Coronary artery (tissue), 2 donors: ENCODE measurements at places on chromosomes 6 and 20.
A peak's percentile ranks its signal among the peaks of the same experiment; 100 is the strongest.

- DNase-seq: no peak
These were observed 29.2 kb downstream of the MBOAT1 start for GRCh38 chr6:20182926-20183521.

- no peak for DNase-seq
These were observed 134.3 kb downstream of the KIF6 start for GRCh38 chr6:39590871-39591393.

DNA sequence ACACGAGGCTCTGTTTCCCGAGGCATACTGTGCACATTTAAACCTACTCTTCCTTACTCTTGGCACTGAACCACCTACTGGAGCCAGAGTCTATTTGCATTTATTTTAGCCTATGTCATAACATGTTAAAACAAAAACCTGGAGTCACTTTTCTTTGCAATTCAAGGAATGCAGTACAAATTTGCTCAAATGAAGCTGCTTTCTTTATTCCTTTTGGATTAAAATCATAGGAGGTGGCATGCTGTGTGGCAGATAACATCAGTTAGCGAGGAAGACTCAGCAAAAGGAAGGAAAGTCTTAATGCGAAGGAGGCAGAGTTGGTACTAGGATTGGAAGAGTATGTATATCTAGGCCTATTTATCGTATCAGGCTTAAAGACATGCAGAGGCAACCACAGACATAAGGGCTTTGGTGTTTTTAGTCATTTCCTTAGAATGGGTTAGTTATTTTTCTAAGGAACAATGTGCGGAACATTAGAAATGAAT lies 92.9 kb downstream of the SAMD3 start:
- no peak for DNase-seq

DNA sequence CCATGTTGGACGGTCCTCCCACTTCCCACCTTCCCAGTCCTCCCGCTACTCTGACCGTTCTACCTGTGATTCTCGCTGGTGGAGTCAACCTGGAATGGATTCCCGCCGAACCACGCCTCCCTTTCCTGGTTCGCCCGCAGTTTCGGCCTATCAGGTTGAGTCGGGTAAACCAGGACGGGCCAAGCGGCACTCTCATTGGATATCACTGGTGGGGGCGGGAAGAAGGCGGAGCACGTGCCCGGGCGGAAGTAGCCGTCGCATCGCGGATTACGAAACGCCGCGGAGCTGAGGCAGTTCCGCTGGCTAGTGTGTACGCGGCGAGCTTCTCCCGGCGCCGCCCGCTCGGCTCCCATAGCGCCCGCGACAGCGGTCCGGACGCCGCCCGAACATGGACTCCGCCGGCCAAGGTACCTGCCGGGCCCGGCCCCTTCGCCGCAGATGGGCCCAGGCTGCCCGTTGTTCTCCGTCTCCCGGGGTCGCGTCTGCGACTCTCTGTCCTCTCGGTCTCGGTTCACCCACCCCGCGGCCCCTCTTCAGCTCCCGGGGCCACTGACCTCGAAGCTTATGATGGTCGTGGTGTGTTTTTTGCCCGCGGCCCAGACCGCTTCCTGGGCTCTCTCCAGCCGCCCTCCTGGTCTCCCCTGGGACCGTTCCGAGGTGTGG lies at the start of gene TPD52L2:
Gene TPD52L2, plus strand, starts transcription at position 293 of the 663 bp plus-strand sequence. Its CDS starts 96 bp downstream, at position 389.
- peak; percentile 99 for DNase-seq

DNA sequence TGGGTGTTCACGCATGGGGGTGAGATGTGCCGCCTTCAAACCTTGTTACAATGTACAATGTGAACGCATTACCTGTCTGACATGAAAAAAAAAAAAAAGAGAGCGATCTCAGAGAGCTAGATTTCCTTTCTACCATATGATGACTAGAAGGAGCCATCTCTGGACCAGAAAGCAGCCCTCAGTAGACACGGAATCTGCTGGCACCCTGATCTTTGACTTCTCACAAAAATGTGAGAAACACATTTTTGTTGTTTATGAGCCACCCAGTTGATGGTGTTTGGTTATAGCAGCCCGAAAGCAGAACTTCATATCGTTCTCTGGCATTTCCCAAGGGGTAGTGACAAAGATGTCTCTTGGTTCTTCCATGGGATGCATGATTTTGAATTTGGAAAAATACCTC lies 33.5 kb upstream of the EPB41L1 start:
- no peak for DNase-seq

- DNase-seq: peak; percentile 52
These were observed 178.2 kb upstream of the CST7 start for GRCh38 chr20:24770628-24771541.

- DNase-seq: no peak
These were observed 31.5 kb downstream of the PDRG1 start for GRCh38 chr20:31920275-31920855.

- DNase-seq: no peak
These were observed 10.4 kb downstream of the CYP24A1 start for GRCh38 chr20:54163402-54163801.

GRCh38 chr6:75893776-75894152 lies 144.7 kb downstream of the MYO6 start:
- no peak for DNase-seq

GRCh38 chr6:137237413-137238170 lies 18.4 kb upstream of the IFNGR1 start:
- DNase-seq: no peak

DNA sequence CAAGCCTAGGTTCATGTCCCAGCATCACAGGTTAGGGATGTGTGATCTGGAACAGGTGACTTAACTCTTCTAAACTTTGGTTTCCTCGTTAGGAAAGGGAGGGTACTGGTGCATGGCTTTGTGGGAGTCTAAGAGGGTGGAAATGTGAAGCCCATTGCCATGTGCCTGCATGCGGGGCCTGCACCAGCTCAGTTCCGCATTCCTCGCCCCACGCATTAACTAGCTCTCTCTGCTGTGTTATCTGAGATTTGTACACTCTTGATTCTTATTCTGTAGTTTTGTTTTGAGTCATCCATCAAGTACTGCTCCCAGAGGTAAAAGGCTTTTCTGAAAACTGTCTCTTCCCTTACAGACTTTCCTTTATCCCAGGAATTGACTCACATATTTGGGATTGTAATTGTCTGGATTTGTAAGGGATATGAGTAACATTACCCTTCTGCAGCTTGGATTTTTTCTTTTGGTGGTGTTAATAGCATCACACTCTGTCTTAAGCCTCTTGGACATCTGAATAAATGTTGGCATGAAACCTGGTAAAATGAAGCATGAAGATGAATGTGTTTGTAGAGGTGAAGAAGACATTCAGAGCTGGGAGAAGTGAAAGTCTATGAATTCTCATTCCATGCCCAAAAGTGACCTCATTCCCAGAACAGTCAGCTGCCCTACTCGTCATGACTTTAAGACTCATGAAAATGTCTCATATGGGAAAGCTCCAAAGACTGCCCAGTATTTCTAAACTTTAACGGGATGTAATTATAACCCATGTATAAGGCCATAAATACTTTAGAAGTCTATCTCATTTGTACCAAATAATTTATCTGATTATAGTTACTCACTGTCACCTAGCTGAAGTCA lies 357.3 kb downstream of the FOXA2 start:
- no peak for DNase-seq

GRCh38 chr6:24856901-24857670 lies 58.4 kb upstream of the ARMH2 start:
- no peak for DNase-seq

GRCh38 chr6:132715204-132715603 lies 1.3 kb upstream of the VNN1 start:
- no peak for DNase-seq

DNA sequence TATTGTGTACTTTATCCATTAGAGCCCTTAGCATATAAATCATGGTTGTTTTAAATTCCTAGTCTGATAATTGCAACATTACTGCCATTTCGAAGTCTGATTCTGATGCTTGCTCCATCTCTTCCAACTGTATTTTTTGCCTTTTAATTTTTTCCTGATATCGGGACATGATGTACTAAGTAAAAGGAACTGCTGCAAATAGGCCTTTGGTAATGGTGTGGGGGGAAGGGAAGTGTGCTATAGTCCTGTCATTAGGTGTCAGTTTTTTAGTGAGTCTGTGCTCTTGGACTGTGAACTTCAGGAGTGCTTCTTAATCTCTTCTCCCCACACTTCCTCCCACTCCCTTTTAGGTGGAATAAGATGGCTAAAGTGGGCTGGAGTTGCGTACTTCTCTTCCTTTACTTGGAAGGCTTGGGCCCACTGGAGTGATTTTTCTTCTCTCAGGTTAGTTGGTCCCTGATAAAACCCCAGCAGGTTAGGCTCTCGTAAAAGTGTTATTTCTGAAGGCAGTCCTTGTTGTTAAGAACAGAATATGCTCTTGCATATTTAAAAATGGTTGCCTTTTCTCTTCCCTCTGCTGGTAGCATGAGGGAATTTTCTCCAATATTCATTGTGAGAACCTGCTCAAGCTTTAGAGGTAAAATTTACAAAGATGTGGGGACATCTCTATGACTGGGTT lies 18.1 kb downstream of the STXBP5 start:
- no peak for DNase-seq

GRCh38 chr20:10633718-10634117 lies 40.1 kb downstream of the JAG1 start:
- DNase-seq: no peak
